ENCODE measurements at places on chromosomes 1 and 21.
A peak's percentile ranks its signal among the peaks of the same experiment; 100 is the strongest.

- DNase-seq = no peak
Observed at GRCh38 chr1:103516693-103517092, 8.8 kb upstream of the RNPC3 start.

- no peak for DNase-seq
Observed at GRCh38 chr1:244041466-244042120, 9.5 kb upstream of the ZBTB18 start.

DNA sequence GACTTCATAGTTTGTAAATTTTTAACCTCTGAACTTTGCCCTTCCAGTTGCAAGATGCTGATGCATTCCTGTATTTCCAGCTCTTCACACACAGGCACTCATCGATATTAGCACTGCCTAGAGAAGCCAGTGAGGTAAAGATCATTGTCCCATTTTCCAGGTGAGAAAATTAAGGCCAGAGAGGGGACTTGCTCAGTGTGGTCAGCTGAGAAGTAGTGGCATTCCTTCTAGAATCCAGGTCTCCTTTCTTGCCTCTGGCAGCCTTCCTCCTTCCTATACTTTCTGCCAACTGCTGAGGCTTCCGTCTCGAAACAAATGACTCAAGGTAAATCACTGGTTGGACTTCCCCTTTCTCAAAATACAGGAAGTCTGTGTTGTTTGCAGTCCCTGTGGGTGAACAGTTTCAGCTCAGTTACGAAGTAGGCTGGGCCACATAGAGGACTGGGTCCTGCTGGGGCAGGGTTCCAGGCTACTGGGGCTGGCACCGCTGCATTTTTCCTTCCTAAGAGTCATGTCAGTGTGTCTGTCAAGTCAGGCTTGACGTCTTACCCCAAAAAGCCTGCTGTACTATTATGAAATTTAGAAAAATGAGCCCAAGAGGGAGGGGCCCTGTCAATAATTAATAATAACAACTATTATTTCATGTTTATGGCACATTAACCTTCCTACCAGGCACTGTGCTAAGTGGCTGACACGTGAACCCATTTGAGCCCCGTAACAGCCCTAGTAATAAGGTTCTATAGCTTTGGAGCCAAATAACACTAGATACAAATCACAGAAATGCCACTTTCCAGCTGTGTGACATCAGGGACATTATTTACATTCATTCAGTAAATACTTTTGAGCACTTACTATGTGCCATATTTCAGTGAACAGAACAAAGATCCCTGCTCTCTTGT, 16.6 kb upstream of the RNF19B start:
- peak; percentile 96 for DNase-seq

DNA sequence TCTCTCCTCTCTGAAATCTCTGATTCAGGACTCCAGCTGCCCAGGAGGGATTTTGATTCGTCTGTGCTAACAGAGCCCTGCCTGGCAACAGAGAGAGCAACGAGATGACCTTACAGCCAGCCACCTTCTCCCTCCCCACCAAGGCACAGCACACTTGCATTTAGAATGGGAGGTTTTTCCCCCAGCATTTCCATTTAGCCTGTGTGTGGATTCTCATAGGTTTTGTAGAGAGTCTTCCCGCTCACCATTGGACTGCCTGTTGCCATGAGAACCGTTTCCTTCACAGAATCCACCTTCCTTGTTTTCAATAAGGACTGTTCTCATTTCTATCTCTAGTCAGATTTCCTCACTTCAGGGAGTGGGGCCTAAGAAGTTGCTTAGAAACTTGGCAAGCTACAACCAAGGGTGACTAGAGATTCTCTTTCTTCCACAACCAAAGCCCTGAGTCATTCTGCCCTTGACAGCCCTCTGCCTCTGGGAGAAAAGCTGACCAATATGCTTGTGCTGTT, 5.8 kb upstream of the IKBKE start:
- DNase-seq = peak; percentile 62

DNA sequence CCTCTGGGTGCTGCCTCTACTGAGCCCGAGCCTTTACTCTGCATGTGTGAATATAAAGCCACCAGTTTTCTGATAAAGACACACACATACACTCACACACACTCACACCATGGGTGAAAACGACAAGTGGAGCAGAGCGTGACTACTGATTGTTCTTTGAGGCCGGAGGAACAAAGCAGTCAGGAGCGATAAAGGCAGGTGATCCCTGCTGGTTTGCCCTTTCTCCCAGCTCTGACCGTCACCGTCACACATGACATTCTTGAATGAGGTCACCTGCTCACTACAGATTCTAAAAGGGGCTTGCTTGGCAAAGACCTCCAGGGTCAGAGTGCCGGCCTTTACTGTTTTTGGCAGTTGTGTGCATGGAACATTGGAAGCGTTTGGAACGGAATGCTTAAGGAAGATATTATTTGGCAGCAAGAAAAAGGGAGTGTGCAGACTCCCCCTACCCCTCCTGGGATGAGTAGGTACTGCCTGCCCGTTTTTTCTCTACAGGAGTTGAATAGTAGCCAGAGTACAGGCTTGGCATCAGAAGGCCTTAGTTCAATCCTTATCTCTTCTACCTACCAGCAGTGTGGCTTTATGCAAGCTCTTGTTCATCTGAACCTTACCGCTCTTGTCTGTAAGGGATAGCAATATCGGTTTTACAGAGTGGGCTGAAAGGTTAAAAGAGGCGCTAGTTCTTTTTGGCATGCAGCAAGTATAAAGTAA, 79.7 kb downstream of the PBX1 start:
- DNase-seq = no peak
